ENCODE measurements at places on chromosomes 6 and 20.

GRCh38 chr6:158329531-158329930 is 17.3 kb downstream of the TULP4 start:
- no peak for DNase-seq

GRCh38 chr6:48928937-48929336 is 534.1 kb downstream of the MMUT start:
- DNase-seq, result no peak

- DNase-seq, result no peak
Measured at GRCh38 chr6:40325041-40325440, 262.1 kb downstream of the LRFN2 start.

DNA sequence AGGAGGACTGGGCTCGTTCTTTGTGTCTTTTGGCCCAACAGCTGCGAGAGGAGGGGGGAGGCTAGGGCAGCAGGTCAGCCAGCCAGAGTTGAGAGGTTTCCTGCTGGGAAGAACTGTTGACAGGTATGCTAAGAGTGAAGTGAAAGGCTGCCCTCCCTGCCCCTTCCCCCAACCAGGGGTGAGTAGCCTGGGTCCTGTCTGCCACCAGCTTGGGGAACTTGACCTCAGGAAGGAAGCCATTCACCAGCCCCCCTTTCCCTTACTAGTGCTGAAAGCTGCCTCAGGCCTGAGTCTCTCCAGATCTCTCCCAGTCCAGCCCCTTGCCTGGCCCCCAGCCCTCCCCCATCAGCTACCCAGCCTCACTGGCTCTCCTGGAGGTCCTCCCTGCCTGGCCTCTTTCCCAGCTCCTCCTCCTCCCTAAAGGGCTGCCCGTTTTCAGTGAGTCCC is 20.7 kb upstream of the ZNF76 start:
- peak; percentile 44 for DNase-seq

GRCh38 chr6:42229506-42230119 is 12.0 kb upstream of the MRPS10 start:
- no peak for DNase-seq

- peak; percentile 38 for DNase-seq
Measured at GRCh38 chr6:26268659-26269402, 96.2 kb upstream of the BTN3A2 start.

DNA sequence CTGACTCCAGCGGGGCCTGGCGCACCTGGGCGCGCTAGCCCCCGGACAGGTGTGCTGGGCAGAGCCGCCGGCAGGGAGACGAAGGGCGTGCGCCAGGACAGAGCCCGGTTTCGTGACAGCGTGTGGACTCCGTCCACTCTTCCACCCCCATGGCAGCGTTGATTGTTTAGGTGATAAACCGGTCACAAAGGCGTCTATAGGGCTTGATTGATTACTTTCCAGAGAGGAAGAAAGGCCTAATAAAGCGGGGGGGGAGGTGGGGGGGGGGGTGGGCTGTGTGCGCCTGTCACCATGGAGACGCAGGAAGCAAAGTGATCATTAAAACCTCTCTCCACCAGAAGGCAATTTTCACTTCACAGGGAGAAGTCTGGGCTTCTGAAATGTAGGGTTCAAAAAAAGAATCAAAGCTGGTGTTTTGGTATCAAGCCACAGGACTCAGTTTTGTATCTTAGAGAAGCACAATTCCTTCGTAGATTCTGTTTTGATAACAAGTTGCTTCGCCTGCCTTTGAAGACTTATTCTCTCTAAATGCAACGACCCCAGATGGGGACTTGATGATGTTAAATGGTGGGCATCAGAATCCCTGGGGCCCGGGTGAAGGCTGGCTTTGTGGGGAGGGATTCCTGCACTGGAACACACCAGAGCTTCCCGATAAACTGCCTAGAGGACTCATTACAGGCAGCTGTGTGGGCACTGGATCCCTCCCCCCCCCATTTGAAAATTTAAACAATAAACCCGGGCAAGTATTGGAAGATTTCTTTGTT is 1.4 kb downstream of the PHACTR3 start:
- peak; percentile 28 for DNase-seq

GRCh38 chr6:43852350-43852864 is 82.4 kb downstream of the VEGFA start:
- no peak for DNase-seq

GRCh38 chr20:33576432-33577125 is 85.5 kb upstream of the C20orf144 start:
- no peak for DNase-seq

DNA sequence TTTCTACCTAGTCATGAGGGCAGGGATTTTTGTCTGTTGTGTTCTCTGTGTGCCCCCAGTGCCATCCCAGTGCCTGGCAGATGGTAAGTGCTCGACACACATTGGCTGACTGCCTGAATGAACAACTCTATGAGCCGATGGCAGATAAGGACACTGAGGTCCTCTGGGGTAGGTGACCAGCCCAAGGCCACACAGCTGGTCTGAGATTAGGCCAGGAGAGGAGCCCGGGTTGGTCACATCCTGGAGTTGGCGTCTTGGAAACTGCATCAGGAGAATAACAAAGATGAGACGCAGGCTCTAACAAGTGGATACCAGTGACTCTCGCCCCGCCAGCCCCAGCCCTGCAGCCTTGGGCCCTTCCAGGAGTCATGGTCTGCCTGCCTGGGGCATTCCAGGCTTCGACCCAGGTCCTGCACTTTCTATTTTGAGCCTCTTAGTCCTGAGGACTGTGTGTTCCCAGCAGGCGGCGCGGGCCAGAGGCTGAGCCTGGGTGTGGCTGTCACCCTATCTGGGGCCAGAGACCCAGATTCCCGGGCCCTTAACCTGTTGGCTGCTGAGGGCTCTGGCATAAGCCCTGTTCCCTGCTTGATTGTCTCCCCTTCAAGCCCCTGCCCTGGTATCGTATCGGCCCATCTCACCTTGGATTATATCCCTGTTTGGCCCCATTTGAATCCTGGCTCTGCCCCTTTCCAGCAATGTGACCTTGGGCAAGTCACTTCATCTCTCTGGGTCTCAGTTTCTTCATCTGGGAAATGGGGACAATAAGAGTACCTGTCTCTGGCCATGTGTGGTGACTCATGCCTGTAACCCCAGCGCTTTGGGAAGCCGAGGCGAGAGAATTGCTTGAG is 88.3 kb downstream of the CEBPB start:
- DNase-seq, result peak; percentile 63

GRCh38 chr20:57062241-57062640 is 204.2 kb downstream of the BMP7 start:
- no peak for DNase-seq

DNA sequence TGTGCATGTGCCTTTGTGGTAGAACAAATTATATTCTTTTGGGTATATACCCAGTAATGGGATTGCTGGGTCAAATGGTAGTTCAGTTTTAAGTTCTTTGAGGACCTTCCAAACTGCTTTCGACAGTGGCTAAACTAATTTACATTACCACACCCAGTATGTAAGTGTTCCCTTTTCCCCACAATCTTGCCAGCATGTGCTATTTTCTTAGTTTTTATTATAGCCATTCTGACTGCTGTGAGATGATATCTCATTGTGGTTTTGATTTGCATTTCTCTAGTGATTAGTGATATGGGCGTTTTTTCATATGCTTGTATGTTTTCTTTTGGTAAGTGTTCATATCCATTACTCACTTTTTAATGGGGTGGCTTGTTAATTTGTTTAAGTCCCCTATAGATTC is 251.6 kb upstream of the DEFB112 start:
- DNase-seq, result no peak

GRCh38 chr6:26186652-26187051 is 99.4 kb downstream of the HFE start:
- no peak for DNase-seq

DNA sequence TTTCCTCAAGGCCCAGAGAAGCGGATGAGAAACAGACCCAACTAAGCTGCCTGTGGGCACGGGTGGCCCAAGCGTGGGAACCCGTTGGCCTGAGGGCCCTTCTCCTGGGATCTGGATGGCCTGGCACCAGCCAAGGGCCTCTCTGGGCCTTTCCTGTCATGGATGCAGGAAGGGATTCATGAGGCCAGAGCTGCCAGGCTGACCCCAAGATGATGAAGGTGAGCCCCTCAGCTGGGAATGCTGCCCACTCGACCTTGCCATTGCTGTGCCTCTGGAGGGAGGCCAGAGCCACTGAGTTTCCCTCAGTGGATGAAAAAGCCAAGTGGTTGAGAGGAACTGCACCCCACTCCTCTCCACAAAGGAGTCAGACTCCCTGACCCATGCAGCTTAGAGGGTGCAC is 171.2 kb downstream of the VEGFA start:
- DNase-seq, result no peak

GRCh38 chr20:45993197-45993951 is 15.3 kb upstream of the MMP9 start:
- peak; percentile 44 for DNase-seq

GRCh38 chr20:63223121-63223825 is 7.3 kb upstream of the YTHDF1 start:
- DNase-seq, result no peak

GRCh38 chr6:53029761-53030160 is 34.7 kb upstream of the GSTA4 start:
- no peak for DNase-seq

DNA sequence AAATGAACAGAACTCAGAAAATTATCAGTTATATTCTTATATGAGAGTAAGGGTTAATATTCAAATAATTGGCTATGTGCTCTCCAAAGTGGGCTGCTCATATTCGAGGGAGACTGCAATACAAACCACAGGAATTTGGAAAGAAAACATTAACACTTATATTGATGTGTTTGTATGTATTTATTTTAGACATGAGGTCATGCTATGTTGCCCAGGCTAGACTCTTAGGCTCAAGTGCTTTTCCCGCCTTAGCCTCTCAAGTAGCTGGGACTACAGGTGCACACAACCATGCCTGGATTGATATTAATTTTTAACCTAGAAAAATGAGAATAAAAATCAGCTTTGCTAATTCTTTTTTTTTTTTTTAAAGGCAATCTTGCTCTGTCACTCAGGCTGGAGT is 35.0 kb downstream of the BTBD9 start:
- no peak for DNase-seq

GRCh38 chr6:134414793-134415192 is 96.9 kb upstream of the SGK1 start:
- DNase-seq, result no peak

DNA sequence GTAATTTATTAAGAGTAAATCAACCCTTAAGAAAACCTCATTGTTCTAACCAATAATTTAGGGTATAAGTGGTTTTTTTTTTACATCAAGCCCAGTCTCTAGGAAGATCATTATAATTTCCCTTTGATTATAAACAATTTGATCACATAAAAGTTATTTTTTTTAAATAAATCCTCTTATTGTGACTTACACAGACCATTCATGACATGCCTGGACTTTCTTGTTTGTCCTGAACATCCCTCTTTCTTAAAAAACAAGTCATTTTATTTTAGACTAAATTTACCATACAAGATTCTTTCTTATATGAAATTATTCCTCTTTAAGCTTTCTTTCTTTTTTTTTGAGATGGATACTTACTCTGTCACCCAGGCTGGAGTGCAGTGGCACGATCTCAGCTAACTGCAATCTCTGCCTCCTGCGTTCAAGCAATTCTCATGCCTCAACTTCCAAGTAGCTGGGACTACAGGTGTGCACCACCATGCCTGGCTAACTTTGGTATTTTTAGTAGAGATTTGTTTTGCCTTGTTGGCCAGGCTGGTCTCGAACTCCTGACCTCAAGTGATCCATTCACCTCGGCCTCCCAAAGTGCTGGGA is 53.6 kb upstream of the AGPAT4 start:
- no peak for DNase-seq

DNA sequence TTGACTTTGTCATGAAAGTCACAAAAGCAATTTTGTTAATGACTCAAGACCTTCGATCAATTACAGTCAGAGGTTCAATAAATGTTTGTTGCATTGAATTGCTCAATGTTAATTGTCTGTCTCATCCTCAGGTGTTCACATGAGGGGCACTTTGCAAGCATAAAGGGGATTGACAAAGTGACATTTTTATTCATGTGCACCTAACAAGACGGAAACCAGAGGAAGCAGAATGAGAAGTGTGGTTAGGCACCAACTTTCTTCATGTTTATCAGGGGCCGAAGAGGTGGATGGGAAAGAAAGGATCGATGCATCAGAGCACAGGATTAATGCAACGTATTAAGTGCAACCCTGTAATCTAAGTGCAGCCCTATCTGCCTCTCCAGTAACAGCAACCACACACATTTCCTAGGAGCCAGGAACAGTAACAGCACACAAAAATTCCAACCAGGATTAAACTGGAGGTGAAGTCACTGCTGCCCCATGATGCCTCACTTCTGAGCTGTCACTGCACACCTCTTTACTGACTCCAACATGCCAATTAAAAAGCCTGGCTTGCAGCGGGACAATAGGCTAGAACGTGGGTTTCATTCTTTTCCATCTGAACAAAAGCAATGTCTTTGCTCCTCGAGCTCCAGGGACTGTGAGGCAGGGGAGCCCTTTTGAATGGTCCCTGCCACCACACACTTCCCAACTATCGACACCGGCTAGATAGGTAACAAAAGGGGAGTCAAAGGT is 262.7 kb downstream of the CD83 start:
- no peak for DNase-seq

- DNase-seq, result no peak
Measured at GRCh38 chr6:124029567-124029966, 225.9 kb downstream of the NKAIN2 start.

DNA sequence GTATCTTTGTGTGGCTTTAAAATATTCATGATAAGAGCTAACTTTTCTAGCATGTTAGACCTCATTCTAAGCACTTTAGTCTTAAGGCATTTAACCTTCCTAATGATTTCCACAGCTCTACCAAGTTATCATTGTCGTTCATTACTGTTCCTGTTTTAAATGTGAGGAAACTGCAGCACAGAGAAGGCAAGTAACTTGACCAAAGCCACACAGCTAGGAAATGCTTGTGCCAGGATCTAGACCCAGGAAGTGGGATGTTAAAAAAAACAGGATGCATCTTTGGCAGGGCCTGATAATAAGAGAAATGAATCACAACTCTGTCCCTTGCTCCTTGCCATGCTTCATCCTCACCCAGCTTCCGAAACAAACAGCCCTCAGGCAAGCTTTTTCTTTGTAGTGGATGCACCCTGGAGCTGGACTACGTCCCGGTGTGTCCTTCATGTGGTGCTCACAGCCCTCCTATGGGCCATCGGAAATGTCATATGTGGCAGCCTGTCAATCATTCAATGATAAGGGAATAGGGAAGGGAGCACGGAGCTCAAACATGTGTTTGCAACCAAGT is 196.9 kb upstream of the RREB1 start:
- no peak for DNase-seq

DNA sequence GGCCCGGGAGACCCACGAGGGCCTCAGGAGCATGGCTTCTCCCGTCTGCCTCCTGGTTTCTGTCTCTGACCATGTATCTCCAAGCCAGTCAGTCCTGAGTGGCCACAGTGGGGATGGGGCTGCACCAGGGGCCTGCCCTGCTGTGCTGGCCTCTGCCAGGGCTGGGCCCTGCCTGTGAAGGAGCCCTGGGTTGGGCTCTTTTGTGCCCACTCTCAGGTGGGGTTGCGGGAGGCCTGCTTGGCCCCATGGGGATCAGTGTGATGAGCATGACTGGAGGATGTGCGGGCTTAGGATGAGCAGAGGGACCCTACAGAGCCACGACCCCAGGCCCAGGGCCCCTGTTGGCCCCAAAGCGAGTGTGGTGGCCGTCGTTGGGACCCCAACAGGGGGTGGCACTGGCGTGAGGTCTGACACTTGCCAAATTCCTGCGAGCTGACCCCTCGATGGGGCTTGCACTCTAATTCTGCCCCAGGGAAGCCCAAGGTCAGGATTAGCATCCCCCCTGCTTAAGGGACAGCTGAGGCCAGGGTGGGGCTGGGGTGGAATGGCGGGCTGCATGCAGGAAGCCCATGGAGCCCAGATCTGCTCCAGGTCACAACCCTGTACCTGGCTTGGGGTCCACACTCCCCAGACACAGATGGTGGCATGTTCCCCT is 90.0 kb upstream of the BHLHE23 start:
- DNase-seq, result no peak

GRCh38 chr6:106116125-106116832 is 30.1 kb downstream of the PRDM1 start:
- DNase-seq, result peak; percentile 35

- no peak for DNase-seq
Measured at GRCh38 chr20:40686893-40687292, 2.1 kb downstream of the MAFB start.

All from mucosa of gallbladder (tissue), 1 donor.